ENCODE measurements at places on chromosomes 2 and 18.

DNA sequence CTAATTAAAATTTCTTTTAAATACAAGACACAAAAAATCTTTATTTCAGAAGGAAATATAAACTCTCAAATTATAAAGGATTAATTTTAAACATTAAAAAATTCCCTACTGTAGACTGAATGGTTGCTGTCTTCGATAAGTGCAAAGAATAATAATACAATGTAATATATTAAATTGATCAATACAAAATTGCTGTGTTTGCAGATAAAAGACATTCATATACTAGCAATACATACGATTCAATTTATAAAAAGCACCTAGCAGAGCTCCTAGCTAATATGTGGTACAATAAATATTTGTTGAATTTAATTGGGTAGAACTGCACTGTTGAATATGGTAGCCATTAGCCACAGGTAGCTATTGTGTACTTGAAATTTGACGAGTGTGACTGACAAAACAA is 6.6 kb downstream of the ZSWIM2 start:
- no peak for DNase-seq

- DNase-seq, result no peak
Observed at GRCh38 chr2:8086357-8086756, 595.5 kb upstream of the ID2 start.

- DNase-seq, result peak; percentile 25
Observed at GRCh38 chr2:152336854-152337510, 2.0 kb downstream of the FMNL2 start.

DNA sequence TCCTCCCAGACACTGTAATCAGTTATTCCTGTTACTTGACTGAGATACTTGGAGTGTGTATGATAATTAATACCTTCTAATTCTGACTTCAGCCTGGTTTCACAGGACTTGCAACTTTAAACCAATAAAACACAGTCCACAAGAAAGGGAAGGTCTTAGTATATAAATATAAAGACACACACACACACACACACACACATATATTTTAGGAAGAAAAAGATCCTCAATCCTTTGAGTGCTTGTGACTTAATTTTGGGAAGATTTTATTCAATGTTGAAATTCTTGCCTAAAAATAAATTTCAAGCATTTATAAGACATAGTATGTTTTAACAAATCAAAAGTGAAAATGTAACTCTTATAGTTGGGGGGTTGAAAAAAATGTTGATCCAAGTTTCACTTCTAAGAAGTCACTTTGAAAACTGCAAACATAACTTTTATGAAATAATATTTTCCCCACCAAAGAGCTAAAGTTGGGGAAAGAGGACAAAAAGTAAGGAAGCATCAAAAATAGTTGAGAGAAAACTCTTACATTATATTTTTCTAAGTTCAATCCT is 824 bp upstream of the VPS54 start:
- no peak for DNase-seq
